Fibroblast of mammary gland (primary cell): ENCODE measurements at places on chromosomes 7 and 10.

- DNase-seq = no peak
These were observed 104.7 kb downstream of the CPXM2 start for GRCh38 chr10:123786896-123787295.

DNA sequence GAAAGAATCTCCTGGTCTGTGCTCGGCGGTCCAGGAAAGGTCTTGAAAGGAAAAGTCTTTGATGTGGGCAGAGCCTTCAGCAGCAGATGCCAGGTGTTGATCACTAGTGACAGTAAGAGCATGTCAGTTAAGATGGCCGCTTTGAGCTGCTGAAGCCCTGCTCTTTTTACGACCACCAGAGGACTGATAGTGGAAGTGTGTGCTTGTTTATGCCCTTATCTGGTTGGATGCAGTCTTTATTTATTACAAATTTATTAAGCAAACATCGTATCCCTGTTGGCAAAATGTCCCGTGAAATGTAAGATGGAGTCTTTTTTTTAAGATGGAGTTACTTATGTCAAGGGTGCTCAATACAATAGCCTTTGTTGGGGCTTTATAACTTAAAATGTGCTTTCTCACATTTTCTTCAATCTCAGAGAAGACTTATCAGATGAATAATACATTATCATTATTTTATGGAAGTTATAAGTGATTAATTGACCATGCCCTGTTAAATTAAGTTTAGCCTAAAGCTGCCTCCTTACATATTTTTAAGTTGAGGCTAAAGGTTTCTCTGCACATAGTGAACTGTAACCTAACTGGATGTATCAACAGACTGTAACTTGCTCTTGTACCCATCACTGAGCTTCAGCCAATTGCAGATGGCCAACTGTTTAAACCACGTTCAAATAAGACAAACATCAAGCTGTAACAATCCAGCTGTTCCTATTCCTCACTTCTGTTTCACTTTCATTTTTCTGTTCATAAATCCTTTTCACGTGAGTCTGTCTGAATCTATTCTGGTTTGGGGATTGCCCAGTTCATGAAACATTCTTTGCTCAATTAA lies 97.4 kb upstream of the PIK3CG start:
- DNase-seq = peak; percentile 52

DNA sequence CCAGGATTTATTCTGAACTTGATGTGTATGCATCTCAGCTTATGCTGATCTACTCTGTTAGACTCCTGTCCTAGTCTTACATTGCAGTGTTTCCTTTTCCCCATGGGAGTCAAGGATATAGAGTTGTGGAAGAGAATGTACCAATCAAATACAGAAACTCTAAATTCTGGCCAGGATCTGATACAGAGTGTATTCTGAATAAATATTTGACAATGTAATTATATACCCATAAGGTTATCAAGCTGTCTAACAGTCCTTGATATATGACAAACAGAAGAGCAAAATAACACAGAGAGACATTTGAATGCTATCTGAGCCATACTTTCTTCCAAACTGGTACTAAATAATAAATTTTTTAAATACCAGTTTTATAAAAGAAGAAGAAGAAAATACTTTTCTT lies 116.8 kb downstream of the ETV1 start:
- DNase-seq = no peak

GRCh38 chr10:132881186-132881920 lies 61.0 kb downstream of the CFAP46 start:
- no peak for DNase-seq

- DNase-seq = no peak
These were observed 350.2 kb downstream of the GATA3 start for GRCh38 chr10:8404721-8405120.

DNA sequence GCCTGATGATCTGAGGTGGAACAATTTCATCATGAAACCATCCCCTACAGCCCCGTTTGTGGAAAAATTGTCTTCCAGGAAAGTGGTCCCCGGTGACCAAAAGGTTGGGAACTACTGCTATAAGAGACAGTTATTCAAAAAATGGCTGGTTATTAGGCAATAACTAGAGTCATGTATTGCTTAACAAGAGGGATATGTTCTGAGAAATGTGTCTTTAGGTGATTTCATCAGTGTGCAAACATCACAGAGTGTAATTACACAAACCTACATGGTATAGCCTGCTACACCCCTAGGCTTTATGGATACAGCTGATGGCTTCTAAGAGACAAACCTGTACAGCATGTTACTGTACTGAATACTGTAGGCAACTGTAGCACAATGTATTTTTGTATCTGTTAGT lies 71.3 kb upstream of the CSTF2T start:
- peak; percentile 75 for DNase-seq

- DNase-seq = no peak
These were observed 1127.3 kb upstream of the AUTS2 start for GRCh38 chr7:68470836-68471435.

- no peak for DNase-seq
These were observed 370.7 kb downstream of the PPP1R3A start for GRCh38 chr7:113548137-113548536.

DNA sequence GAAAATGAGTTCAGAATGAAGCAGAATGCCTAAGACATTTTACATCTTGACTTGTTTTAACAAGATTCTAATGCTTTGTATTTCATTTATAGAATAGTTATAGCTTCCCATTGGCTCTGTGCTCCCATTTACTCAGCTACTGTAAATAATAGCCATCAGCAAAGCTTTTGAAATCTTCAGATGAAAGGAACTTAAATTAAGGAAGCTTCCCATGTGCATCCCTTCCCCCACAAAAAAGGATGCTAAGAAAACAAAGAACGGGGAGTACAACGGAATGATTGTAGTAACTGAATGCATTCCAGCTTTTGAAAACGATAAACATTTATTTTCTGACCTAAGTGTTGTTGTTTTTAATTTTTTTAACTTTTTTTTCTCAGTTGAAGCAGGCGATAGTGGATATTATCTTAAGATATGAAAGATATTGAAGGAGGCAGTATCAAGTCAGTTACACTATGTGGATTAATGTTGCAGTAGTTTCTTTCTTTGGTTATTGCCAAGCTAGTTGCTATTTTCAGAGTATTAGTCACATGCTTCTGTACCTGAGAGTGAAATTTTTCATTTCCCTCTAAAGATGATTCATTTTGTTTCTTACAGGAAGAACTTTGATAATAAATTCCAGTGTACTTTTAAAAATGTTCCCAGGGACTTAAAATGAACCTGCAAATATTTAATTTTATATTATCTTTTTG lies 129.2 kb downstream of the KCND2 start:
- peak; percentile 44 for DNase-seq

- DNase-seq = peak; percentile 4
These were observed 33.2 kb downstream of the CNNM2 start for GRCh38 chr10:102951316-102951715.

DNA sequence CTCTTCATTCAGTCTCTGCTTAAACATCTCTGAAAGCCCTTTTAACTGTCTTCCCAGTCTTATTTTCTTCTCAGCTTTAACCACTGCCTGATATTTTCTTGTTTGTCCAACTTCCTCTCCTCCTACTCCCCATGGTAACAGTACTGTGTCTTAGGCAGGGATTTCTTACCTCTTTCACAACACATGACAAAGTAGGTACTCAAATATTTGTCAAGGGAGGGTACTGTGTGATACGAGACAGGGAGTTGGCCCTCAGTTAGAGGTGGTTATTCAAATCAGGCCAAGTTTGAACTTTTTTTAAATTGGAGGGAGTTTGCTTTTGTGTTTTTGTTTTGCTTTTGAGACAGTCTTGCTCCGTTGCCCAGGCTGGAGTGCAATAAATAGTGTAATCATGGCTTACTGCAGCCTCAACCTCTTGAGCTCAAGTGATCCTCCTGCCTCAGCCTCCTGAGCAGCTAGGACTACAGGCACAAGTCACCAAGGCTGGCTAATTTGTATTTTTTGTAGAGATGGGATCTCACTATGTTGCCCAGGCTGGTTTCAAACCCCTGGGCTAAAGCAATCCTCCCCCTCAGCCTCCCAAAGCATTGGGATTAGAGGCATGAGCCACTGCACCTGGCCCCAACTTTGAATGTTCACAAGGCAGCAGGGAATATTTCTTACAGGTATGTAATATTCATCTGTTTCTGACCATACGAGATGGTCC lies 2.5 kb upstream of the KPNA7 start:
- no peak for DNase-seq

GRCh38 chr10:67200913-67201564 lies 275.2 kb downstream of the LRRTM3 start:
- DNase-seq = no peak

GRCh38 chr10:132355297-132355696 lies 23.3 kb downstream of the LRRC27 start:
- no peak for DNase-seq

DNA sequence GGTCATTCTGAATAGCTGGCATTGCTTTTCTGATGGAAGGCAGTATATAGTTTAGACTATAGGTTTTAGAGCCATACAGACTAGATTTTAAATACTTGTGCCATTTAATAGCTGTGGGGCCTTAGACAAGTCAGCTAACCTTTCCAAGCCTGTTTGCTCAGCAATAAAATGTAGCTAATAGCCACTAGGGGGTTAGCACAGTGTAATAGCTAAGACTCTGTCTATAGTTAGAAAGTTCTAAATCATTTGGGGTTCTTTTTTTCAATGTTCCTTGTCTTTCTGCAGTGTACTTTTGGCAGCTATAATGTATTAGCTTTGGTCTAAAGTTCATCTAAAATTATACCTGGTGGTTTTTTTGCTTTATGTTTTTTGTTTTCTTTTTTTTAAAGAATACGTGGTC lies 7.5 kb upstream of the KIFBP start:
- peak; percentile 25 for DNase-seq

- no peak for DNase-seq
These were observed 178.4 kb downstream of the NSUN6 start for GRCh38 chr10:18472977-18473376.

GRCh38 chr7:122256046-122256445 lies 48.5 kb downstream of the FEZF1 start:
- no peak for DNase-seq

DNA sequence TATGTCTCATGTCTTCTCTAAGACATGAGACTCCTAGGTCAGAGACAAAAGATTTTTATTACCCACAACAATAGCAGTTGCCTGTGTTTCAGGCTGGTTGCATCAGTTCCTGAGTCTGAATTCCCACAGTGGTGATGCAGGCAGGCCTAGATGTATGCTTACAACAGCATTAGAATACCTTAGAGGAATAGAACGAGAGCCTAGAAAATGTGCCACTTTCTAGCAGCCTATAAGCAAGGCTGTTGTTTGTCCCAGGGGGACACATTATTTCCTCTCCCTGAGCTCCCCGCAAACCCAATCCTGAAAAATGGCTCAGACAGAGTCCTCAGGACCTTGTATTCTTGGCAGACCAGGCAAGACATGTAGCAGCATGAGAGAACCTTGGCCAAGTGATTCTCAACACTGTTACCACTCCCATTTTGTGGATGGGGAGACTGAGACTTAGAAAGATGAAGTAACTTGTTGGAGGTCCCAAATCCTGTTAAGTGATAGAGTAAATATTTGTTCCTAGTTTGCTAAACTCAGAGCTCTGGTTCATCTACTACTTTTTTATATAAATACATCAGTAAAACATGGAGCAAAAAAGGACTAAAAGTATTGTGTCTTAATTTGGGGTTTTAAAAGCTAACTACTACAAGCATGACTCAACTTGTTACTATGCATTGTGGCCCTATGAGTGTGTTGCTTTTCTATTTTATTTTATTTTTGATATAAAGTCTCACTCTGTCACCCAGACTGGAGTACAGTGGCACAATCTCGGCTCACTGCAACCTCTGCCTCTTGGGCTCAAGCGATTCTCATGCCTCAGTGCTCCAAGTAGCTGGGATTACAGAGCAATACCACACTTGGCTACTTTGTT lies 14.2 kb downstream of the VTI1A start:
- DNase-seq = peak; percentile 75

GRCh38 chr7:31814187-31814586 lies 127.2 kb downstream of the PPP1R17 start:
- DNase-seq = peak; percentile 24

- DNase-seq = no peak
These were observed 72.8 kb upstream of the NMT2 start for GRCh38 chr10:15241306-15241705.

DNA sequence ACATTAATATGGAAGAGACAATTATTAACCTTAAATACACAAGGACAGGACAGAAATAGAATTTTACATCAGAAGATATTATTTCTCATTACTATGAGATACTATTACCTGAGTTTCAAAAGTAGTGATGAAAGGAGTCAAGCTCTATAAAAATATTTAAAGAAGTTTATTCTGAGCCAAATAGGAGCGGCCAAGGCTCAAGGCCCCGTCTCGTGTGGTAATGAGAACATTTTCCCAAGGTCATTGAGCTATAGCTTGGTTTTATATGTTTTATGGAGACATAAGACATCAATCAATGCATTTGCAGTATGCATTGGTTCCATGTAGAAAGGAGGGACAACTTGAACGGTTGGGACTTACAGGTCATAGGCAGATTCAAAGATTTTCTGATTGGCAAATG lies 29.4 kb upstream of the ZMYND11 start:
- no peak for DNase-seq

DNA sequence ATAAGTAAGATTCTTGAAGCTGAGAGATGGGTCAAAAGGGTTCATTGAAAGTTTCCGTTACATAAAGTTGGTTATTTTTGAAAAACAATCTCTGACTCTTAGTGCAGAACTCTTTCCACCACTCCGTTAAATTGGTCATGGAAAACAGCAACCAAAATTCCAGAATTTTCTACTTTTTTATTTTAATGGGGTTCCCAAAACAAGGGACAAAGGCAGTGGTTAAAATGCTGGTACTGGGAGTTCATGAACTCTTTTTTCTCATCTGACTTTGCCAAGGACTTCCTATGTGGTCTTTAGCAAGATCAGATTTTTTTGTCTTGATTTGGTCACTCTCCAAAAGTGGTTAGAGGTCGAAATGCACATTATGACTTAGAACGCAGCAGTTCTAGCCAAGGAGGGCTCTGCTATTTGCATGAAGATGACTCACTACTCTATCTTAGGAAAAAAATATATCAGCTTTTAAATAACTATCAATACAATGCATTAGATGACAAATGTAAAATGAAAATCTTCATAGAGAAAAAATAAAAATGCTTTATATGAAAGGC lies 145.7 kb downstream of the REEP3 start:
- DNase-seq = peak; percentile 99

DNA sequence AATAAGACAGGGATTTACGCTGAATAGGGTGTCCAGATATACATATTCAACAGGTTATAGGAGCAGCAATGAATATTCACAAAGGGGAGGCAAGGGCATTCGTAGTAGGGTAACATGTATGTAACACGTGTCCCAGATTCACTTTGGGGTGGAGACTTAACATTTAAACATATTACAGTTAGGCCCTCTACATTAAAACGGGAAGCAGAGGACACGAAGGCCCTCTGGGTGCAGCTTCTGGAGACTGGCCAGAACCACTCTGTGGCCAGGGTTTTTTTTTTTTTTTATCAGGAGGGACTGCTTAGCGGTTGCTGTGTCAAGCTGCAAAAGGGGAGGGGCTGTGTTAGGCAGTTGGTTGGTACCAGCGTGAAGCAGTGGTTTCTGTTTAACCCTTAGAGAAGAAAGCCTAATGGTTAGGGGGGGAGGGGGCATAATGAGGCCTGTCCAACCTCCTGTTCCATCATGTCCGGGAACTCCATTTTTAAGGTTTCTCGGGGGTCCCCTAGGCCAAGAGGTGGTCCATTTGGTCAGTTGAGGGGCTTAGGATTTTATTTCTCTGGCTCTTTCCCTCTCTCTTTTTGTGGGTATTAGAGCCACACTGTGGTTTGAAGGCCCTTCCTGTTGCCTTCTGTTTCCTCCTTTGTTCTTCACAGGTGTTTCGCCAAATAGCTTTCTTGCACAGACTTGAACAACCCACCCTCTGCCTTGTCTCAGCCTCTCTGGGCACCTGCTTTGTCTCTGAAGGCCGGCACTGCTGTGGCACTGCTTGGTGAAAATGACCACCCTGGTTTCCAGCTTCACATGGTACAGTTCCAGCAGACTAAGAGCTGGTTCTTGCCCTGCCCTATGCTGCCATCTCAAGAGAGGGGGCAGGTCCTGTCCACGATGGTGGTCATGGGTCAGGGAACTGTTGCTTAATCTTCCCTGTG lies 26.4 kb downstream of the PRF1 start:
- DNase-seq = peak; percentile 33
